ENCODE measurements at places on chromosomes 5 and 9.

DNA sequence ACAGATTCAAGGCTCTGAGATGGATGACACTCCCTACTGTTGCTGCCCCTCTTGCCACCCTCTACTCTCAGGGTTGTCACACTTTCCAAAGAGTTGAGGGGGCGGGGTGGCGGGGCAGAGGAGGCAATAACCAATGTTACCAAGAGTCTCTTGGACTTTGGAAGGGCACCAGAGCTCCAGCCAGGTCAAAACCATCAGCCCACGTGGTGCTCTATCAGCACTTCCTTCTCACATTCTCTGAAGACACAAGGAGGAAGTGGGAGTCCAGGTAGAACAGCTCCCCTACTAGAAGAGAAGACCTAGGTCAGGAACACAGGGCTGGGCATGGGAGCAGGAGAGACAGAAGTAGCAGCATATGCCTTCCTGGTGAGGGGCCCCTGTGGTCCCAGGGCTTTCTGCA, 33.0 kb upstream of the PIK3R1 start:
- no peak for DNase-seq

GRCh38 chr9:16869882-16870595, 431 bp downstream of the BNC2 start:
- DNase-seq, result no peak

- DNase-seq, result no peak
Measured at GRCh38 chr5:142981886-142982820, 212.0 kb downstream of the ARHGAP26 start.

GRCh38 chr9:23686896-23687295, 139.1 kb downstream of the ELAVL2 start:
- no peak for DNase-seq

GRCh38 chr9:22055090-22055489, 46.0 kb upstream of the CDKN2B start:
- DNase-seq, result no peak

DNA sequence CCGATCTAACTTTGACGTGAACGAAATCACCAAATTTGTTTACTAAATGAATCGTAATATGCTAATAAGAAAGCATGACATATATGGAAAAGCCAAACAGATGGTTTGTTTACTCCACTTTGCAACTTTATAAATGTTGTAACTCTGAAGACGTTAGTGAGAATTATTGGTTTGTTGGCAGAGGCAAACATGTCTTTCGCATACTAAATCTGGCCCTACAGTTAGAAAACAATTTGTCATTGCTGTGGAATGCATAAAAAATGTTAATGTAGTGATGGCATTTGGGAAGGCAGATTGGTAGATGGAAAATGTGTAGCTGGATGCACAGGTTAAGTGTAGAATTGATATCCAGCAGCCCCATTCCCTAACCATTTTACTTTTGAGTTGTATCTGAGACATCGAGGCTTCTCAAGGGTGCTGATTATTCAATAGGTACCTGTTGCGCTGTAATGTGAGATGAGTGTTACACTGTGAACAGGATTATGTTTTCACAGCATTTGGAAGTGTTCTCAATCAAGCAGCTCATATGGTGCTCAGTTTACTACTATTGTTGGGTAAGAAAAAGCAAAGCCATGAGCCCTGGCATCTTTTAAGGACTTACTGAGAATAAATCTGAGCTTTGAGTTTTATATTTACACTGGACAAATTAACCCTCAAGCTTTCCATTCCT, 444.8 kb downstream of the BNC2 start:
- DNase-seq, result no peak

GRCh38 chr5:123365156-123365555, 58.0 kb downstream of the CEP120 start:
- DNase-seq, result no peak

GRCh38 chr5:127615916-127616315, 33.0 kb upstream of the CTXN3 start:
- no peak for DNase-seq

DNA sequence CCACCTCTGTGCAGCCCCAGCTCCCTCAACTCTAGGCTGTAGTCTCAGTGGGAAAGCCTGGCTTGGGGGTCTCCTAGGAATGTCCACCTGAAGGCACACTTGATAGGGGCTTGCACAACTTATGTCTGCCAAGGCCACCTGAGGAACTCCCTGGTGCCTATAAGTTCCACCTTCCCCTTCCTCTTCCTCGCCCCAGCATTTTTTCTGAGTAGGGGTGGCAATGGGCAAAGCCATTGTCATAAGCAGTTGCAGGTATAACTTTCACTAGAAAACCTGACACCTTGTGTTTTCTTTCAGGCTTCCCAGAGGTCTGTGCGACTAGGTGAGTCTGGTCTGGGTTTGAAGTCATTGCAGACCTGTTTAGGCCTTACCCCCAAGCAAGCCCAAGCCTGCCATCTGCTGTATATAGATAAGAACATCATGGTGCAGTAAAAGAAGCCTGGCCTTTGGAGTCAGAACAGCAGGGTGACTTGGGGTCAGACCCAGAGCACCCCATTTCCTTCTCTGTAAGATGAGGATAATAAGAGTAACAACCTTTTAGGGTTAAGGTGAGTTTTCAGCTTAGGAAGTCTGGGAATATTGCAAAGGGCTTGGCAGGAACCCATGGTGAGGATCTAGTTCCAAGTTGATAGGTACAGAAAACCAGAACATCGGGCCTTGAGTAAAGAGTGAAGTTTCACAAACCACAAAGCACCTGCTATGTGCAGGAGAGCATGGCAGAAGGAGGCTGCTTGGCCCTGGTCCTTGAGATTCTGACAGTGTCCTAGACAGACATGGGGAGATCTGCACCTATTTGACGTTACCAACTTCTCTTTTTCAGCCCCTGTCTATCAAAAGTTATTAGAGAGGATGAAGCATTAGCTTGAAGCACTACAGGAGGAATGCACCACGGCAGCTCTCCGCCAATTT, 33.8 kb downstream of the TGFBI start:
- DNase-seq, result peak; percentile 53

DNA sequence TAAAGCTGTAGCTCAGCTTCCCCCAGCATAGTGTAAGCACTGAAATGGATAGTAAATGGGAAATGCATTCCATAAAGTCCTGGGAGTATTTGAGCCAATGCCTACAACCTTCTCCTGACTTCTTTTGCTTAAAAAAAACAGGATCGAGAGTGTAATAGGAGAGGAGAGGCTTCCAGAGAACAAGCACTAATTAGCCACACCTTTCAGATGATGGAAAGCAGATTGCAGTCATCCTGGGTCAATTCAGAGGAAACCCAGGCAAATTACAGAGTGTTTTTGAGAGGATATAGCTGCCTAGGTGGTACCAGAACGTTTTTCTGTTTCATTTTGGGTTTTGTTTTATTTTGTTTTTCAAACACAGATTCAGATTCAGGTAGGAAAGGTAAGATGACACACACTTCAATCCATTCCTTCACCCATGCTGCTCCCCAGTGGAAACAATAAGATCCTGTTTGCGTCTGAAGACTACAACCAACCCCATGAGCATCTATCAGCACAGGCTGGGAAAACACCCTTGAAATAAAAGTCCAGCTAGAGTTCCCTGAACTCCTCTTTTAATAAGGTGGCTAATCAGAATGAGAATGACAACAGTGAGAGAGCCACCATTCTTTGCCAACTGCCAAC, 95.6 kb downstream of the RFK start:
- no peak for DNase-seq

DNA sequence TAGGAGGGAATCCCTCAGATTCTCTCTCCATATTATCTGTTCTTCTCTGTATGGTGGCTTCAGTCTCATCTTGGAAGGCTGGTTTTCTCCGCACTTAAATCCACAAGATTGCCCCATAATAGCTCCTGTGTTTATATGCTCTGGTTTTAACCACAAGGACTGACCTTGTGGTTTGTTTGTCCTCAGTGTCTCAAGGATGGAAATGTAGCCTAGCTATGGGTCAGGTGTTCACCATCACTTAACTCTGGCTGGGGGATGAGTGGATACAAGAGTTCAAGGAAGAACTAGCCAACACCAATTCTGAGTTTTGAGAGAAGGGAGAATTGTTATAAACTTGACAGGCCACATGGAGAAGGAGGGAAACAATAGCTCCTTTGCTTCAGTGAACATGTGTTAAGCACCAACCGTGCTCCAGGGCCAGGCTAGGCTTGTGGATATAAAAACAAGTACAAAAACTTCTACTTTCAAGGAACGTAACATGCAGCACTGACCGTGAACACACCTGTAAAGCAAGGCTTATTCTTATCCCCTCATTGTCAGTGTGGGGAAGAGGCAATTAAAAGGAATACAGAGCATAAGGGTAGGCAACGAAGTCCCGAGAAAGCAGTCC, 75.6 kb upstream of the VLDLR start:
- DNase-seq, result no peak

- no peak for DNase-seq
Measured at GRCh38 chr9:122075135-122076030, 17.7 kb downstream of the TTLL11 start.
